ENCODE measurements at places on chromosomes 1 and 21.

DNA sequence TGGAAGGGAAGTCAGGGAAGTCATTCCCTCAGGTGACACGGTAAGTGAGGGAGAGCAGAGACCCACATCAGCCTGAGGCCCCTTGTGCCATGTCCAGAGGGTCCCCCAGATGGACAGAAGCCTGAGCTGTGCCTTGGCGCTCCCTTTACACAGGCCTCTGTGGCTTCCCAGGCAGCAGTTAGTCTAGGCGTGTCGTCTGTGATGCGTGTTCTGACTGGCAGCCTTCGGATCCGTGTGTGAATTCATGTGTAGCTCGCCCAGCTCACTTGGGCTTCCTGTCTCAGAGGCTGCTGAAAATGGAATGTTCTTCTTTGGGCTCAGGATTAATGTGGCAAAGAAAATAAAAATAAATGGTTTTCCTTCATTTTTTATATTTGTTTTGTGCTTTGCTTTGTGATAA, 28.3 kb downstream of the PRMT2 start:
- no peak for DNase-seq

DNA sequence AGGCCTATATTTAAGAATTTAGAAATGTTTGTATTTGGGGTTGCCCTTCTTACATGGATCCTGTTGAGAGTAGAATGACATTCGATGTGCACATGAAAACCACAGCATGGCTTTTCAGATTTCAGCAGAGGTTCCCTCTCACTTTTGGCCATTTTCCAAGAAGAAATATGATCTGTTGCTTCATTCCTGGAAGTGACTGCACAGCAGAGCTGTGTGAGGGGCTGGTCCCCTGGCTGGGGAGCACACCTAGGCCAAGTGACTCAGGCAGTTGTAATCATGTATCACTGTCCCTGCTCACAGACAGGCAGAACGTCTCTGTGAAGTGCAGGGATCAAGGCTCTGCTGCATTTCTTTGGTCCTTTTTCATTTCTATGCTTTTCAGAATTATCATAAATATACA, 32.3 kb downstream of the AGT start:
- DNase-seq = no peak

DNA sequence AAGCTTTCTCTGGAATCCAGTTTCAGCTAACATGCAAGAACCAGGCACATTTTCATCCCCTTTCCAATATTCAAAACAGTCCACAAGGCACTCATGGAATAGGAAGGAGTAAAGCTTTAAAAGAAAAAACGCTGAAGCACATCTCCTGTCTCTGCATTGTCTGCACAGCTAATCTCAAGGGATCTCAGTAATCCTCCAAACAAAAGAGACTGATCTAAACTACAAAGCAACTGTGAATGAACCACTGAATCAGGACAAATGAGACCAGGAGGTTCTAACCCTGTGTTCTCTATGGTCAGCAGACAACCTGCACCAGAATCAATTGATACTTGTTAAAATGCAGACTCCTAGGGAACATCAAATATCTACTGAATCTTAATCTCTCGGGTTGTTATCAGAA, 399.0 kb downstream of the HHAT start:
- DNase-seq = no peak

DNA sequence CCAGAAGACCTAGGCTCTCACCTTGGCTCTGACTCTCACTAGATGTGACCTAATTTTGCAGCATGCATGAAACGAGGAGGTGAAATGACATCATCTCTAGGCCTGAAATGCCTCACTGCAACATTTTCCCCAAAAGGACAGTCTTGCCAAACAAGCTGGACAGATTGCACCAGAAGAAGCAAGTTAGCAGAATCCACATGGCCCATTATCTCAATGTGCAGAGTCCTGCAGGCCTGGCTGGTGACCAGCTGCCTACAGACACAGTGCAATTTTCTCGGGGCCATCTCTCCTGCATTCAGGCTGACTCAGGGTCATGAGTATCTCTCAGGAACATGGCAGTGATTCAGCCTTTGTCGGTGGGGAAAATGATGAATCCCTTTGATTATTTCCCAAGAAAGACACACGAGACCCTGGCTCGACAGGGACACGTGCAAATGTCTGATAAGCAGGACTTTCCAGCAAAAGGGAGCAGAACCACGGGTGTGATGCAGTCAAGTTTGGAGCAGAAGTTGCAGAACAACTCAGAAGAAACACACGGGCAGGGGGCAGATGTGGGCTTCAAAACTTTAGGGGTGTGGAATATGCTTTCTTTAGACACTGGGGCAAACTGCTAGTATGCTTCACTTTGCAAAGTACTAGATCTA, 38.7 kb downstream of the TRIM67 start:
- DNase-seq = no peak

DNA sequence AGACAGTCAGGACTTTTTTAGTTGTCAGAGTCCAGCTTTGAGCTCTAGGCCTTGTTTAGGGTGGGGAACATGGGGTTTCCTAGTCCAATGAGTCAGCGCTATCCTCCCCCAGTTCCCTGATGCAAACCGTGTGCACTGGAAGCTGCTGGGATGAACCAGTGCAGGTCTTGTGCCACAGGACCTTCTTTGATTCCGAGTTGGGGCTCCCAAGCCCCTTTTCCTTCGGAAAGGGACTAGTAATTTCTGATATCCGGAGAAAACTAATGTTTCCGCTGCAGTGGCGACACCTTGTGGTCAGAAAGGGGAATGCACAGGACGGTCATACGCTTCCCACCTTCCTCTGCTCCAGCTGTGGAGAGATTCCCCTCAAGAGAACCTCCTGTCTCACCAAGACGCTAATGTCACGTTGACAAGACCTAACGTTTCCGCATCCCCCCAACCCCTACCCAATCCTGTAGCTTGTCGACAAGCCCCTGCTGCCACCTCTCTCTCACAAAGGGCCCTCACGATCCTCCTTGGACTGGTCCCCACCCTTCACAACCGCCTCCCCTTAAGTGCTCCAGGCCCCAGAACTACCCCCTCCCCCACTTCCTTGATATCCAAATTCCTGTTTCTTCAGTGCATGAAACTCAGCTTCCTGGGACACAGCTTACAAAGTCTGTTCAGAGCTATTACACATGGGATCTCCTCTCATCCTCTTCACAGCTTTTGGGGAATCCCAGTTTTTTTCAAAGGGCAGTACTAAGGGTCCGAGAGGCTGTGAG, 30.9 kb downstream of the GPA33 start:
- DNase-seq = peak; percentile 58

All from stimulated activated CD8-positive, alpha-beta memory T cell treated with anti-CD3 and anti-CD28 coated beads, Interleukin-7, amount 100 ng/mL, for 24 hours (primary cell).